ENCODE measurements at places on chromosomes 13 and 19.

DNA sequence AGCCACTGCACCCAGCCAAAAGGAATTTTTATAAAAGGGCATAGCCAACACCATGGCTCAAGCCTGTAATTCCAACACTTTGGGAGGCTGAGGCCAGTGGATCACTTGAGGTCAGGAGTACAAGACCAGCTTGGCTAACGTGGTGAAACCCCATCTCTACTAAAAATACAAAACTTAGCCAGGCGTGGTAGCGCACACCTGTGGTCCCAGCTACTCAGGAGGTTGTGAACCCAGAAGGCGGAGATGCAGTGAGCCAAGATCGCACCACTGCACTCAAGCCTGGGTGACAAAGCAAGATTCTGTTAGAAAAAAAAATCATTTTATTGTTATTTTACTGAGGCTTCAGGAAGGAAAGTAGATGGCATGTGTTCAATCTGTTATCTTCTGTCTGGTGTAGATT, 31.3 kb upstream of the FOXO1 start:
- DNase-seq: no peak

- no peak for DNase-seq
Measured at GRCh38 chr13:77001963-77002587, 10.2 kb downstream of the CLN5 start.

DNA sequence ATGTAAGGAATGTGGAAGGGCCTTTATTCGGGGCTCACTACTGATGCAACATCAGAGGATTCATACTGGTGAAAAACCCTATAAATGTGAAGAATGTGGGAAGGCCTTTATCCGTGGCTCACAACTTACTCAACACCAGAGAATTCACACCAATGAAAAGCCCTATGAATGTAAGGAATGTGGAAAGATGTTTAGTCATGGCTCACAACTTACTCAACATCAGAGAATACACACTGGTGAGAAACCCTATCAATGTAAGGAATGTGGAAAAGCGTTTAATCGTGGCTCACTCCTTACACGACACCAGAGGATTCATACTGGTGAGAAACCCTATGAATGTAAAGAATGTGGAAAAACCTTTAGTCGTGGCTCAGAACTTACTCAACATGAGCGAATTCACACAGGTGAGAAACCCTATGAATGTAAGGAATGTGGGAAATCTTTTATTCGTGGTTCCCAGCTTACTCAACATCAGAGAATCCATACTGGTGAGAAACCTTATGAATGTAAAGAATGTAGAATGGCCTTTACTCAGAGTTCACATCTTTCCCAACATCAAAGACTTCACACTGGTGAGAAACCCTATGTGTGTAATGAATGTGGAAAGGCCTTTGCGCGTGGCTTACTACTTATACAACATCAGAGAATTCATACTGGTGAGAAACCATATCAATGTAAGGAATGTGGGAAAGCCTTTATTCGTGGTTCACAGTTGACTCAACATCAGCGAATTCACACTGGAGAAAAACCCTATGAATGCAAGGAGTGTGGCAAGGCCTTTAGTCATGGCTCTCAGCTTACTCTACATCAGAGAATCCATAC, 44.3 kb downstream of the ZNF585A start:
- no peak for DNase-seq

- no peak for DNase-seq
Measured at GRCh38 chr19:29446361-29446760, 79.4 kb upstream of the VSTM2B start.

GRCh38 chr19:52898101-52898500, 666 bp upstream of the ZNF320 start:
- DNase-seq: no peak

GRCh38 chr13:108126056-108126455, 89.3 kb downstream of the LIG4 start:
- no peak for DNase-seq

DNA sequence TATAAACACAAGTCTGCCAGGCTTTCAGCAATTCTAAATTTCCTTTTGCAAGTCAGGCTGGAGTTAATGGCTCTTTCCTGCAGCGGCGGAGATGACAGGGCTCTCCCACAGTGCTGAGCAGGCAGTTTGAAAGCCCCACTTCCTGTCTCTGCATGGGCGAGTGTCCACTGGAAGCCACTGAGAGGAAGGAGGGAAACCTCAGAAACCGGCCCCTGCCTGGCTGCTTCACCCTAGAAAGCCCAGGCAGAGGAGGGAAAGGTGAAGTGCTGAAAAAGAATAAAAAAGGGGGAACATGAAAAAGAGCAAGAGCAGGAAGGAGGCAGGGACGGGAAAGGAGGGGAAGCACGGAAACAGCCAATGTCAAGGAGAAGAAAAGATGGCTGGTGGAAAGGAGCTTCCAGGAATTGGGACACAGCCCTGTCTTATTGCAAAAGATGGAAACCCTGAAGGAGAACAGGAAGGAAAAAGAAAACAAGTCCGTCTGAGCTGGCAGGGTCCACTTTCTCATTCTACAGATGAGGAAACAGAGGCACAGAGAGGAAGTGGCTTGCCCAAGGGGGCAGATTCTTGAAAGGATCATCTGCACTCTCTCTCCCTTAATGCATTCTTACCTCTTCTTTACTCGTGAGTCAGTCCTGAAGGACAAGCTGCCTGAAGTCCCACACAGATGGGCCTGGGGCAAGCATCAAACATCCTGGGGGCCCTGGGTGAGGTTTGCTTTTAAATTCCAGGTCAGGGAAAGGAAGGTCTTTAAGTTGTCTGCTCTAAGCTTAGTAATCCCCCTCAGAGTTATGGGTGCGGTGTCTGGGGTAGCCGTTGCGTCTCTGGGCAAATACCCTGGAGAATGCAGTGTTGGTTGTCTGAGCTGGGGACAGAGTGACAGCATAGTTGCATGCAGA, 38.8 kb upstream of the ALOX5AP start:
- DNase-seq: no peak

GRCh38 chr19:49064768-49065611, at the start of gene NTF4:
Gene NTF4, minus strand, starts transcription at chr19:49064818. Its CDS starts 2,821 bp downstream, at chr19:49061997.
- DNase-seq: no peak

- DNase-seq: no peak
Measured at GRCh38 chr13:52012512-52012836, 276 bp downstream of the ALG11 start.

DNA sequence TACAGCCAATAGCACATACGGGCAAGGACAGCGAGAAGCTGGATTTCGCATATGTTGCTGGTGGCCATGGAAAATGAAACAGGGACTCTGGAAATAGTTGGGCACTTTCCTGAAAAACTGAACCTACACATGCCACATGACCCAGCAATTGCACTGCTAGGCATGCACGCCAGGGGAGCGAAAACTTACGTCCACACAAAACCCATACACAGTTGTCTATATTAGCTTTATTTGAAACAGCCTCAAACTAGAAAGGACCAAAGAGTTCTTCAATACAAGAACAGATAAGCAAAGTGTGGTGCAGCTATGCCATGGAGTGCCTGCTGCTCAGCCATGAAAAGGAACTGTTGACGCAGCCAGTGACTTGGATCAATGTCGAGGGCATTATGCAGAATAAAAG, 7.3 kb upstream of the SPACA7 start:
- no peak for DNase-seq

DNA sequence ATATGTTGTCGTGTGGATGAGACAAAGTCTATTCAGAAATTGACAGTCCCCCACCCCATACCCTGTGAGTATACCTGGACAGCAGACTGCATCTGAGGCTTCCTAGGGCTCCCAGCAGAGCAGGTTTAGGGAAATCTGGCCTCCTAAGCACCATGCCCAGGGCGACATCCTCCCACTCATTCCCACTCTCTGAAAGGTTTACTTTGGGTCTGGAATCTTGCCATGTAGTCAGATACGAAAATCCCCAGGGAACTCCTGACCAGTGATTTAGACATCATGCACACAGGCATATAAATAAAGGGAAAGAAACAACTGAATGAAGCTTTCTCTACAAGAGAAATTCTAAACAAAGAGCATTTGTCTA, 717 bp upstream of the NALCN start:
- no peak for DNase-seq

DNA sequence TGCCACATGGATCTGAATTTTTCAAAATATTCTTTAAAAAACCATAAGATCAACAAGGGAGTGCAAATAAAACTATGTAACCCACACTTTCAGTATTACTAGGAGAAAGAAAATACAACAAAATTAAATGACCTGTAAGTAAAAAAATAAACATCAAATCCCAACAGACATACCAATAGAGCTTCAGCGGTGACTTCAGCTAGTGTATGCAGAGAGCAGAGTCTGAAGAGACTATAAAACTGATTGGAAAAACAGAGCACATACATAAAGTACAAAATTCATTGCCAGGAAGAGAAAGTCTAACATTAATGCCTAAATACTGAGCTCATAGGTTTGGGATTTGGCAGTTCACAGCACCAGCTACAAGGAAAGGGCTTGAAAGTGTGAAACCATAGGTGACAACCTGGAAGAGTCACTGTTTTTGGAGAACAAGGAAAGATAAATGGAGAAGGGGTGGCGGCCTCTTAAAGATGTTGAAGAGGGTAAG, 291.1 kb downstream of the LMO7 start:
- DNase-seq: no peak

DNA sequence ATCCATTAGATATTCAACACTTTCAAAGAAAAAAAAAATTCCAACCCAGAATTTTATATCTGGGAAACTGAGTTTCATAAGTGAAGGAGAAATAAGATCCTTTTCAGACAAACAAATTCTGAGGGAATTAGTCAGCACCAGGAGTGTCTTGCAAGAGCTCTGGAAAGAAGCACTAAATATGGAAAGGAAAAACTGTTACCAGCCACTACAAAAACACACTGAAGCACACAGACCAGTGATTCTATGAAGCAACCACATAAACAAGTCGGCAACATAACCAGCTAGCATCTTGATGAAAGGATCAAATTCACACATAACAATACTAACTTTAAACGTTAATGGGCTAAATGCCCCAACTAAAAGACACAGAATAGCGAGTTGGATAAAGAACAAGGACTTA, 368.4 kb upstream of the MIR17HG start:
- DNase-seq: no peak

DNA sequence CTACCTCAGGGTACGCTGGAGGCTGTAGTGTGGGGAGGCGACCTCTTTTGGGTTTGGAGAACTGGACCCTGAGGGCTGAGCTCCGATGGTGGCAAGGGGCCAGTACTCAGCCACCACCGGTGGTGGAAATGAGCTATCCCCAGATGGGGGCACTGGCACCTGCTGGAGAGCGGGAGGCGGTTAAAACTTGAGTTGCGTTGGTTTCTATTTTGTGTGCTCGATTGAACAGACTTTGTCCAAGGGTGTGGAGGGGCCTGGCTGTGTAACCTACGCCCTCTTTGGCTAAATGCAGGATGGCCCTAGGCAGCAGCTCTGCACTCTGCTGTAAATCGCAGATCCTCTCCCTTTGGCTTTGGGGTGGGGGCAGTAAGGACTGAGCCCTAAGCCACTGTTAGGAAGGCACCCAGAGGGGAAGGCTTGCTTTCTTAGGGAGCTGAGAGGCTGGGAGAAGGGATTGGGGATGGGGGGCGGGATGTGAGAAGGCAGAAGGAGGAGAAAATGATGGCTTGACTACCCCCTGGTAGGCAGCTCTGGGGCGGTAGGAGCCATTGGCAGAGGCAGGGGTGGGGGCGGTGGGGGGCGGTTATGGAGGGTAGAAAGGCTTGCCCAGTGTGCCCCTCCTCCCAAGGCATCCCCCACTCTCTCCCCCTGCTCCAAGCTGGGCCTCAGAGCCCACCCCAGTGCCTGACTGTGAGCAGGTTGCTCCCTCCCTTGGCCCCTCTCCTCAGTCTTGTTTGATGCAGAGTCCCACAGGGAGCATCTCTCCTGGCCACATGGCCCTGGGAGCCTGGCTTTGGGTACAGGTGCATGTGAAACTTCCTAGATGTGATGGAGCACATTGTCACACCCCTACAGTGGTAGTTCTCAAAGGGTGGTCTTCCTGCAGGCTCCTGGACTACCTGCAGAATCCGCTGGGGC, 5.0 kb downstream of the VSTM2B start:
- DNase-seq: no peak

- no peak for DNase-seq
Measured at GRCh38 chr19:50820549-50821247, 2.9 kb downstream of the KLK1 start.

GRCh38 chr13:65133094-65133493, 2097.0 kb downstream of the PCDH9 start:
- no peak for DNase-seq

- no peak for DNase-seq
Measured at GRCh38 chr13:51405176-51405575, 47.7 kb downstream of the INTS6 start.

- no peak for DNase-seq
Measured at GRCh38 chr13:71858647-71859046, 8.4 kb downstream of the DACH1 start.

DNA sequence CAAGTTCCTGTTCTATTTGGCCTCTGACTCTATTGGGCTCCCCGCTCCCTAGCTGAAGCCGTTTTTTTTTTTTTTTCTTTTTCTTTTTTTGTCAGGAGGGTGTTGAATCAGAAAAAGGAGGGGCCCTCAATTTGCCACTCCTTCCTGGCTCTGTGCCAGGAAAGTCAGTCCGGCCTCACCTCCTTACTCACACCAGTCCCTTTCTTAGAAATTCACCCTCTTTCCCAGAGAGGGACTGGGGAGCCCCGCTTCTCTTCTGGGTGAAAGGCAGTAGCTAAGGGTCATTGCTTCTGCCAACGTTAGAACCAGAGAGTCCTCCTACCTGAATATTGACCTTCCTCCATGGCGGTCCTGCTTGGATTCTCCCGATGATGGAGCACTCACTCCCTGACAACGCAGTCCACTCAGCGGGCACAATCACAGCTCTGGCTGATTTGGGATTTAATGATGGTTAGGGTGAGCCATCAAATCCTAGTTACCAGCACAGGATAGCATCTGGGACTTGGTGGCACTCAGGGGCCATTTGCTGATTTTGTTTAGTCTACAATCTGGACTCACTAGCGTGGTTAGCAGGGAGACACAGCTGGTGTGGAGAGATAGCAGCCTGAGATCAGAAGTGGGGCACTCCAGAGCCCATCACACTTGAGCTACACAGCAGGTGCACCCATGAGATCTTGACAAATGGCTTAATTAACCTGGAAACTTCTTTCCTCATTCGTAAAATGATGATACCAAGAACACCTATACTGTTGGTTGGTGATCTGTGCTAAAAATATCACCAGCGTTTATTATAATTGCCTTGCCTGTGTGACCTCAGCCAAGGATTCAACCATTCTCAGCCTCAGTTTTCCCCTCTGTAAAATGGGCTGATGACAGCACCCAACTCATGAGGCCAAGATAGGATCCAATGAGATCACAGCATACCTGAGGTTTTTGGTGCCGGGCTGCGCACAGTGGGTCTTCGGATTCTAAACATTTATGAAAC, 2.2 kb downstream of the FCER2 start:
- no peak for DNase-seq

- no peak for DNase-seq
Measured at GRCh38 chr19:10768936-10769335, 51.1 kb downstream of the DNM2 start.

GRCh38 chr13:75195495-75196146, 286.3 kb downstream of the TBC1D4 start:
- no peak for DNase-seq

- DNase-seq: peak; percentile 68
Measured at GRCh38 chr19:51570962-51571575, at the start of gene ZNF175. Gene ZNF175, plus strand, starts transcription at chr19:51571283. Its CDS starts 2,047 bp downstream, at chr19:51573330.

DNA sequence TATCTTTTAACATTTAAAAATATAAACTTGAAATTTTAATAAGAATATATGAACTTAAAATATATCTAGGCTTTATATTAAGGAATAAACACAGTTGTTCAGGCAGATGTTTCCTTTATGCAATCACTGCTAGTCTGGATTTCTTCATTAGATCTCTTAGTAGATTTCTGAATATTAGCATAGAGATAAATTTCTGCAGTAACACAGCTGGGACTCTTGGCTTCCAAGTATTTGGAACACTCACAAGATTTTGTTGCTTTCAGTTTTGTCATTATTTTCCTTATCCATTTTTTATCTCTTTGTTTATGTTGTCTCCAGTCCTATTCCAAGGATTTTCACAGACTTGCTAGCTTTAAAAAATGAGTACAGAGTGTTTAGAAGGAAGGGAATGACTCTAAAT, 857.1 kb downstream of the GPC5 start:
- no peak for DNase-seq
